Caudate nucleus (tissue), 63 donors: ENCODE measurements at places on chromosomes 11 and 22.
A peak's percentile ranks its signal among the peaks of the same experiment; 100 is the strongest.

DNA sequence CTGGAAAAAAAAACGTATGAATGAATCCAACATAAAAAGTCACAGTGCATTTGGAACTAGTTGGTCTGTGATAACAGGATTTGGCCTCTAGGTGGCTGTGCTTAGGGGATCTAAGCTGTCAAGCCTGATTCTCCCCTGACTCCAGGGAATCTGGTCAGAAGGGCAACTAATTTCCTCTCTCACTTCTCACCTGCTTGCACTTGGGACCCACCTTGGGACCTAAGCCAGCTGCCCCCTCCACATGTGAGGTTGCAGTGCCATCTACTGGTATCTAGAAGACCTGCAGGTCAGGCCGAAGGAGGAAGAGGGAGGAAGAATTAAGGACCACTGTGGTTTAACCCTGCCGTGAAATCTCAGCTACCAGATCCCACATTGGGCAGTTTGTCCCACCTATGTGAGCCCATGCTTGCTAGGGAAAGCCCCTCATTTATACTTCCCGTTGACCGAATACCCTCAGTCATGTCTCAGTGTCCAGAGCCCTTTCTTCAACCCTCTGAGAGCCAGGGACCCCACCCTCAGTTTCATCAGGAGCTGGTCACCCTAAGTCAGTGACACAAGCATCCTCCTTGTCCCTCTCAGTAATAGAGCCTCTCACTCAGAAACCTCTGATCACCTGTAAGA is 33.2 kb upstream of the CAVIN3 start:
- peak; percentile 2 for DNase-seq

DNA sequence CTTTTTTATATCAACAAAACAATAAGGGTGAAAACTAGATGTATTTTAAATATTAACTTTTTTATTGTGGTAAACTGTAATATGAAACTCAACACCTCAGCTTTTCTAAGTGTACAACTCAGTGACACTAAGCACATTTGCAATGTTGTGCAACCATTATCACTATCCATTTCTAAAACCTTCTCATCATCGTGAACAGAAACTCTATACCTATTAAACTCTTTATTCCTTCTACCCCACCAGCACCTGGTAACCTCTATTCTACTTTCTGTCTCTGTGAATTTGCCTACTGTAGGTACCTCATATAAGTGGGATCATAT is 9.4 kb downstream of the HORMAD2 start:
- no peak for DNase-seq

GRCh38 chr22:22955866-22956535 is 68.4 kb downstream of the IGLL5 start:
- peak; percentile 41 for DNase-seq

GRCh38 chr11:132751516-132752250 is 780.6 kb downstream of the OPCML start:
- no peak for DNase-seq

DNA sequence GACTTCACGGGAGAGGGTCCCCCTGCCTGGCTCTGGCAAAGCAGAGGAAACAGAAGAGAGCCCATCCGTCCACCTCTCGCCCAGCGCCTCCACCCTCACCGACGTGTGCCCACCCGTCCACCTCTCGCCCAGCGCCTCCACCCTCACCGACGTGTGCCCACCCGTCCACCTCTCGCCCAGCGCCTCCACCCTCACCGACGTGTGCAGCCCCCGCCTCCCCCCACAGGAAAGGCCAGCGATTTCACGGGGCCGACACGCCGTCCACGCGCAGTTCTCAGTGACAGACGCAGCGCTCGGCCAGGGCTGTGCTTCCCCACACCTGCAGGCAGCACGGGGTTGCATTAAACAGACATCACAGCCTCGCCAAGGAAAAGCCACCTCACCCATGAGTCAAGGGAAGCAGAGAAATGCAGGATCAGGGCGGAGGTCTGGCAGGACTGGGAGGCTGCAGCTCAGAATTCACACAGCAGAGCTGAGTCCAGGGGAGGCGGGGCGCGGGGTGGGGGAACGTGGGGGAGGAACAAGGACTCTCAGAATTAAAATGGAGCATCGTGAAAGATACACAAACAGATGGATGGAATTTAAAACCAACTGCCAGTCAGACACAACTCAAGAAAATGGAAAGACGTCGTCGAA is 377.7 kb downstream of the BRD1 start:
- DNase-seq: no peak

GRCh38 chr22:39151329-39151975 is 1.0 kb downstream of the CBX7 start:
- no peak for DNase-seq

DNA sequence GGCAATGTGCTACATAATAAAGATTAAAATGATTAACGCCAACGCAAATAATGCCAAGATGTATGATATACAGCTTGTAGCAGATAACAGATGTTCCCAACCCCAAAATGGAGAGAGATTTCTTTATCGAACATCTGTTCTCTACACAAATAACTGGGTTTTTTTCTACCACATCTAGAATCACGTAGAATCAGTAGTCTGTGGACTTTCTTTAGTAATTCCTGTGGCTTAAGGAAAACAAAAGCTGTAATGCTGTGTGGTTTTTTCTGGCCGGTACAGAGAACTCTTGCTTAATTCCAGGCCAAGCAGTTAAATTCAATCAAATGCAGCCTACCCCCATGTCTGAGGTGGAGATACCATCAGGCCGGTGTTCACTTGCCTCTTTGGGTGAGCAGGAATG is 303.4 kb downstream of the FAT3 start:
- DNase-seq: no peak

DNA sequence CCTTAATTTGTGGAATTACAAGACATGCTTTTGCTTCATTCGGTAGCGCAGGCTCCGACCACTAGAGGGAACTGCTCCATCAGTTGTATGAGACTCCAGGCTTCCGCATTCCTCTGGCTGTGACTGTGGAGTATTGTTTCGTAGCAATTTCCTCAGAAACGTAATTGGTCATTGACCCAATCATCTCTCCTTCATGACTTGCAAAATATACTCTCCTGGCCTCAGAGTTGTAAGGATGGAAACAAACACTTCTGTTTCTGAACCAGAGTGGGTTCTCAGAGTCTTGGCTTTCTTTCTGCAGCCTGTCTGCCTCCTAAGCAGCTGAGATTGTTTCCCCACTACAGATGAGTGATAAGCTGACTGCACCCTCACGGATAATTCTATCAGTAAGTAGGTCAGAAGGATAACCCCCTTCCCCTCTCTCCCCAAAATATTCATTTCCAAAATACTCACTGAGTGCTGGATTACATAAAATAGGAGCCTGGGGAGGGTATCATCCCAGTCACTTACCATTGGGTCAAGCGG is 146.8 kb upstream of the ZC3H12C start:
- DNase-seq: peak; percentile 83

DNA sequence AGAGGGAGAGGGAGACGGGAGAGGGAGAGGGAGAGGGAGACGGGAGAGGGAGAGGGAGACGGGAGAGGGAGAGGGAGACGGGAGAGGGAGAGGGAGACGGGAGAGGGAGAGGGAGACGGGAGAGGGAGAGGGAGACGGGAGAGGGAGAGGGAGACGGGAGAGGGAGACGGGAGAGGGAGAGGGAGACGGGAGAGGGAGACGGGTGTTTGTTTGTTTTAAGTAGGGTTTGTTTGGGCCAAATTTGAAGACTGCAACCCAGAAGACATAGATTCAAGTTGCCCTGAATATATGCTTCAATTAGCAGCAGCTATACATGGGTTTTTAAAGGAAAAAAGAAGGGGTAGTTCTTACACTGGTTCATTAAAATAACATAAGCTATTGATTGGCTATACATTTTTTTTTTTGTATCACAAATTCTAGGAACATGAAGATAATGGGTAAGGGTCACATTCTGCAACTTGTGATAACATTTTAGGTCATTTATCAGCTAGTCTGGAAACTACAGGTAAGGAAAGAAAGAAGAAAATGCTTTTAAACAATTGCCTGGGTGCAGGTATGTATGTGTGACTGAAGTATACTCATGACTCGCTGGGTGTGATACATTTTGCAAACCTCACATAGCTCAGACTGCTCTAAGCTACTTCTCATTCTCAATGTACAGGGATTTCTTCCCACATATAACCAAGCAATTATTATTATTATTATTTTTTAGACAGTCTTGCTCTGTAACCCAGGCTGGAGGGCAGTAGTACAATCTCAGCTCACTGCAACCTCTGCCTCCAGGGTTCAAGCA is 67.3 kb downstream of the MCHR1 start:
- no peak for DNase-seq

DNA sequence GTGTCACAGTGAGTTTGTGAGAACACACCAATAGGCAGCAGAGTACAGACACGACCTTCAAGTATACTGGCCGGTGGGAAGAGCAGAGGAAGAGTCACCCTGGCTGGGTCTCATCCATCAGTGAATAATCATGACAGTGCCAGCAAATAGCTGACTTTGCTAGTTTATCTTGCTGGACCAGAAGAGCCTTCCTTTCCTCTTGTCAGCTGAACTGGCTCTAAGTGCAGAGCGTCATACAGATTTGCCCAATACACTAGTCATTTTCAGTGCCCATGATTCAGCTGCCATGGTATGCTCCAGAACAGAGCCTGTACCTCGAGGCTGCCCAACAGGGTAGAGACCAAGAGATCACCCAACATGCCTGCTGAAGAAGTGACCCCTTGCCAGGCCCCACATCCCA is 82.9 kb upstream of the TBCEL start:
- no peak for DNase-seq

DNA sequence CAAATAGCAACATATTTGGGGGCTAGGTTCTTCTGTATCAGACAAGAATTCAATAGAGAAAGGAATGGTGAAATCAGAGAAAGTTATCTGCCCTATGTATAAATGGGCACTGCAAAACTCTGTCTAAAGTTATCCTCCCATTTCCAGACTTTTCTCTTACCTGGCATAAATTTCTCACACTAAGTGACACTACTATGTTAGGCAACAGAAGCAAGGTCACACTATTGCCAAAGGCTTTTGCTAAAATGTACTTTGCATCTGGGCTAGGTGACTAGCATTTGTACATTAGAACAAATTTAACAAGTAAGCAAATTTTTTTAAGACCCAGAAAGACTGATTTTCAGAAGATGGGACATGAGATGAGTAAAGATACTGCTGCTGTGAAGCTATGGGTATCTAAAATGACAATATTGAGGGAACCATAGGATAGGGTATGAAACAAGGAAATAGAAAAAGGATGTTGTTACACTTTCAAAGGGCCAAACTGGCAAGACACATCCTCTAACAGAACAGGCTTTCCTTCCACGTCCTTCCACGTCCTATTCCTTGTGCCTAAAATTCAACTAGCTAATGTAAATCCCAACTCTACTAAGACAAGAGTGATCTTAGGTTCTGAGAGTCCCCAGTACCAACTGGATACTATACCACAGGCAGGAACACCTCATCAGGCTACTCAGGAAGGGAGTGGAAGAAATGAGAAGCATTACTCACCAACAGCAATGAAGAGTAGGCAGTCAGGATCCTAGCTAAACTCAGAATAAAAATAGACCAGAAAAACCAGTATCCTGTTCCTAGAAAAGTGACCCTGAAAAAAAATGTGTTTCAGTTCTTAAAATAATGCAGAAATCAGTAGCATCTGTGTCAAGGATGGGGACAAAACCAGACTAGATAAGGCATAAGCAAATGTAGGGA is 22.6 kb downstream of the GDPD4 start:
- DNase-seq: no peak

DNA sequence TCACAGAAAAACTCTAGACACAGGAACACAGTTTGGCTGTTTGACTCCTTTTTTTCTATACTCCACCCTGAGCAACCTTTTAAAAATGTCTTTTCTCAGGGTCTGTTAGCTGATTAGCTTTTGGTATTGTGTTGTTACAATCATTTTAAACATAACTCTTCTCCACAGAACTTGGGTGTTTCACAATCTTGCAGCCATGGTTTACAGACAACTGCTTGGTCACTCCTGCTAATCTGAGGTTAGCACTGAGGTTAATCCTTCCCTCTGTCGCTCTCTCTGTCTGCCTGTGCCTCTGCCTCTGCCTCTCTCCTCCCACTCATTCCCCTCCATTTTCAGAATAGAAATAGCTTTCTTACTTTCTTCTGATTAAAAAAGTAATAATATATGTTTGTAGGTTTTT is 62.4 kb upstream of the ZBED5 start:
- DNase-seq: no peak

- DNase-seq: no peak
These were observed 26.0 kb downstream of the CACNA1I start for GRCh38 chr22:39596601-39597000.

DNA sequence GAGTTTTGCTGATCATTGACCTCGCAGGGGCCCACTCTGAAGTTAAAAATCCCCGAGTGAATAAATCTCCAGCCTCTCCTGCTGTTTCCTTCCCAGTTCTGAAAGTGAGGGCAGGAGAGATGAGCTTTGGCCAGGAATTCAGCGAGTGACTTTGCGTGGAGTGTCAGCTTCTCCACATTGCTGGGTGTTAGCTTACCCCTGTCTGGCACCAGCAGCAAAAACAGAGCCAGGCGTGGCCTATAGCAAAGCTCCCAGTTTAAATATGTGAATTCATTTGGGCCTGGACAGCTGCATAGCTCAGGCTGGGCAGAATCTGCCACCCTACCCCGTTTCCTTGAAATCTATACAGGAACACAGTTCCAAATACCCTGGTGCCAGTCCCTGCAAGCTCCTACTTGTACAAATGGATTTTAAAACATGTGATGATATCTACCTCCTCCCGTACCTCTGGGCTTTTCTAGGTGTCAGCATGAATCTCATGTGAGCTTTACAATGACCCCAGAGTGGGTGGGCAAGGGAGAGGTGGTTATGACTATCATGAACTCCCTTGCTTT is 25.6 kb downstream of the TIMP3 start:
- DNase-seq: no peak

DNA sequence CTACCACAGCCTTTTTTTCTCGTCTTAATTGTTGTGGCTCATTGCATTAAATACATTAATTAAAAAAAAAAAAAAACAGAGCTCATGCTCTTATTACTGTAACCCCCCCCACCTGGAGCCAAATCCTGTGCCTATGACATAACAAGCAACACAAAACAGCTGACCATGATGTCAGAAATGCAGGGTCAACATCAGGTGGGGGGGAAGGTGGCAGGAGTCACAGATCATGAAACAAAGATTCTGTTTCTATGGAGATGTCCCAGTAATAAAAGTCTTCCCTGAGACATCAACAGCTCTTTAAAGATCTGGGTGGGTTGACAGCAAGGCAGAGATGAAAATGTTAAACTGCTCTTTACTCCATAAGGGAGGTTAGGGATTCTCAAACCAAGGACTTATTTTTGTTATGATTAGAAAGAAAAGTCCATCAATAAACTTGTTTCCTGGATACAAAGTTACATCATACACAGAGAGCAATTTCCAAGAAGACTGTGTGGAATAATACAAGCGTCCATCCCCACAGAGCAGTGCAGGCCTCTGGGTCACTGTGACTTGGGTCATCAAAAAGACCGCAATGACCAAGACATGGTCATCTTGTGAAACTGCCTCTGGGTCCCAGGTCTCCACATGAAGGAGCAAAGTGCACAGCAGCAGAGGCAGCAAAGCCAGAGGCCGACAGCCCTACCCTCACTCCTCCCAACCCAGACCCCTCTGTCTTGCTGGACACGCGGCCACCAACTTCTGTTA is 42.7 kb upstream of the CYP2D6 start:
- DNase-seq: no peak

DNA sequence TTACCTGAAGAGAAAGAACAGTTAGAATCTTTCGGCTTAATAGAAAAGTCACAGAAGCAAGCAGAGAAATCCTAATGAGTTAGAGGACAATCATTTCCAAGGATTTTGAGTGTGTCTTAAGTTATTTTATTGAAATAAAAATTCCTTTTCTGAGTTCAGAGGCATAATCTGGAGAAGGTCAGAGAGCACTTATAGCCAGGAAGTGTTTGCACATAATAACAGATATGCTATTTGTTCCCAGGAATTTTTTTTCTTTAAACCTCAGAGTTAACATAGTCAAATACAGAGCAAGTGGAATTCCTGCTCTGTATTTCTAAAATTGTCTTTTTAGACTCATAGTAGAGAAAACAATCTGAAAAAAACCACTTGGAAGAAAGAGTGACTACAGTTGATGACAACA is 74.3 kb downstream of the SNX19 start:
- DNase-seq: no peak
